Sigmoid colon (tissue), 7 donors: ENCODE measurements at places on chromosomes 13 and 19. TPM values are rescaled to one million over a fixed set of nuclear protein-coding genes. Genes with fewer than 3 reads are reported as not detected.

The ZNF99 gene
- total RNA-seq, result 1.1 TPM

The KIR2DL4 gene
- not detected for total RNA-seq

GRCh38 chr13:97948041-97948440 is 5.4 kb upstream of the IPO5 start:
- no peak for DNase-seq
- no peaks in the 10 kb centered on the region for H3K4me1 ChIP-seq
- H3K4me3 ChIP-seq, result no peak overlapping the region
- H3K27me3 ChIP-seq, result no peaks in the 10 kb centered on the region
- H3K27ac ChIP-seq, result no peak overlapping the region
- no peaks in the 10 kb centered on the region for H3K36me3 ChIP-seq

DNA sequence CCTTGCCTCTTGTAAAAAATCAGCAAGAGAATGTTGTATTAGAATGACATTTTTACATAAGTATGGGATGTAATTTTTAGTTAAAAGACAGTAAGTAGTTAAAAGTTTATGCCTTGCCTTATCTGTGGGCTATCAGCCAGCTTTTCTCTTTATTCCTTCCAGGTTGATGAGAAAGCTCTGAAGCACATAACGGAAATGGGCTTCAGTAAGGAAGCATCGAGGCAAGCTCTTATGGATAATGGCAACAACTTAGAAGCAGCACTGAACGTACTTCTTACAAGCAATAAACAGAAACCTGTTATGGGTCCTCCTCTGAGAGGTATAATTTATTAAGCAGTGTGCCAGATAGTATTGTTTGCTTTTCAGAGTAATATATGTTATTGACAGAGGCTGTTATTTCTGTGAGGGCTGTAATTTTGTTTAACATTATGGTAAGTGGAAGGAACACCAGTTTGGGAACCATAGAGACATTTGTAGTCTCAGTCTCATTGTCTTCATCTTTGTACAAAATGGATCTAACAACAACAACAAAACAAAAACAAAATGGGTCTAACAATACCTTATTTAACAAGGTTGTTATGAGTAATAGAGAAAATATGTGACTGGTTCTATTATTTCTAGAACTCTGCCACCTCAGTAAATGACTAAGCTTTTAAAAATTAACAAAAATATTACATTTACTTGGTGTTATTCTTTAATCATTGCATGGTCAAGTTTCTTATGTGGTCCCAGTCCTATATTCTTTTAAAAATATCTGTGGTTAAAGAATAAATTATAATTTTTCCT is 112.8 kb downstream of the TDRD3 start:
- DNase-seq, result no peak
- no peaks in the 10 kb centered on the region for H3K27me3 ChIP-seq
- H3K27ac ChIP-seq, result no peak overlapping the region
- H3K4me3 ChIP-seq, result no peak overlapping the region
- H3K4me1 ChIP-seq, result no peaks in the 10 kb centered on the region
- H3K36me3 ChIP-seq, result peaks cover 13% of the 10 kb centered on the region

- no peak overlapping the region for H3K27ac ChIP-seq
- peaks cover 9% of the 10 kb centered on the region for H3K27me3 ChIP-seq
- no peaks in the 10 kb centered on the region for H3K36me3 ChIP-seq
- H3K4me1 ChIP-seq, result no peaks in the 10 kb centered on the region
- H3K4me3 ChIP-seq, result no peak overlapping the region
- no peak for DNase-seq
These were observed 290.1 kb upstream of the TSHZ3 start for GRCh38 chr19:31639306-31639705.

- DNase-seq, result no peak
- peaks cover 26% of the 10 kb centered on the region for H3K36me3 ChIP-seq
- no peaks in the 10 kb centered on the region for H3K27me3 ChIP-seq
These were observed 33.2 kb downstream of the ZNF787 start for GRCh38 chr19:56087647-56088496.
